ENCODE measurements at places on chromosomes 6 and 20. TPM values are rescaled to one million over a fixed set of nuclear protein-coding genes. Genes with fewer than 3 reads are reported as not detected.

- peaks cover 4% of the 10 kb centered on the region for H3K4me1 ChIP-seq
- H3K4me3 ChIP-seq = no peak overlapping the region
- no peak overlapping the region for H3K27ac ChIP-seq
- H3K27me3 ChIP-seq = no peaks in the 10 kb centered on the region
Observed at GRCh38 chr6:36116066-36116864, 14.0 kb upstream of the MAPK13 start.

Gene TRERF1
- total RNA-seq = 4.8 TPM

- H3K4me1 ChIP-seq = no peaks in the 10 kb centered on the region
- H3K4me3 ChIP-seq = no peak overlapping the region
- DNase-seq = no peak
- no peaks in the 10 kb centered on the region for H3K27me3 ChIP-seq
Observed at GRCh38 chr6:42572523-42572922, 8.7 kb downstream of the UBR2 start.

- H3K4me3 ChIP-seq = no peak overlapping the region
- H3K36me3 ChIP-seq = no peaks in the 10 kb centered on the region
Observed at GRCh38 chr6:112266331-112266730, 12.0 kb upstream of the LAMA4 start.

DNA sequence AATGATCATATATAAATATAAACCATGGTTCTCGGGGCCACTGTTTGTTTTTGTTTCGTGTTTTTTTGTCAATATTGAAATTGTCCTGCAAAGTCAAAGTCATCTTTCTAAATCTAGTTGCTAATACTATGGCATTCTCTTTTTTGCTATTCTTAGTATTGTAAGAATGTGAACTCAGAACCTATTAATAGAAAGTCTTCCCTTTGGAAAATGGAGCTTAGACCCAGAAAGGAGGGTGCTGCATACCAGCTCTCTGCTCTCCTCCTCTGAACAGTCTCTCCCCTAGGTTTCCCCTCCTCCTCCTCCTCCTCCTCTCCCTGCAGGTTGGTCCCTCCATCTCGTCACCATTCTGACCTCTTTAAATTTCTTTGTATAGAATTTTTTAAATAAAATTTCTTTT lies 150.4 kb upstream of the CCN2 start:
- no peak for DNase-seq
- no peaks in the 10 kb centered on the region for H3K36me3 ChIP-seq
- no peaks in the 10 kb centered on the region for H3K4me1 ChIP-seq
- H3K4me3 ChIP-seq = no peak overlapping the region
- no peaks in the 10 kb centered on the region for H3K27me3 ChIP-seq

Gene SRSF12
- 28.2 TPM for total RNA-seq
